ENCODE measurements at places on chromosomes 13 and 19. TPM values are rescaled to one million over a fixed set of nuclear protein-coding genes. Genes with fewer than 3 reads are reported as not detected.

- ATAC-seq, result peak; percentile 71
These were observed 6.2 kb downstream of the SYT5 start for GRCh38 chr19:55173714-55174409.

DNA sequence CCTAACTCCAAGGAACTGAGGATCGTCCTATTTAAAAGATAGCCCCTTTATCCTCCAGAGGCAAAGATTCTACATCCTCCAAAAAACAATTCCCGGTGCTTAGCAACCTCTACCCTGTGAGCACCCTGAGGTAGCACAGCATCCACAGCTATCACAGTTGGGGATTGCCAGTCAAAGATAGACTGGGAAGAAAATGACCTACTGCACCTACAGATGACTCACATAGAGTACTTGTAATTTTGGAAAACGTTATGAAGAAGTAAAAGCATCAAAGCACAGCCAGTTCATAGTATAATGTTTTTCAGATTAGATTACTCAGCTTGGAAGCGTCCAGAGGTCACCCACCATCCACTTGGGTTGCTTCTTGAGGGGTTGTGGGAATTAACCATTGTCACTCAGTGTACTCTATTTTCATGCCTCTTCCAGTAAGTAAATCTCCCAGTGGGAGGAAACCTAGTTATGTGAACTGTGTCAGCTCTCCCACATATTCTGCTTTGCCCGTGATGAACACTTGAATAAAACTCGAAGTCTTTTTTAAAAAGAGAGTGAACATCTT lies 8.9 kb upstream of the FAM124A start:
- peak; percentile 61 for ATAC-seq

The CGB5 gene
- not detected for total RNA-seq

DNA sequence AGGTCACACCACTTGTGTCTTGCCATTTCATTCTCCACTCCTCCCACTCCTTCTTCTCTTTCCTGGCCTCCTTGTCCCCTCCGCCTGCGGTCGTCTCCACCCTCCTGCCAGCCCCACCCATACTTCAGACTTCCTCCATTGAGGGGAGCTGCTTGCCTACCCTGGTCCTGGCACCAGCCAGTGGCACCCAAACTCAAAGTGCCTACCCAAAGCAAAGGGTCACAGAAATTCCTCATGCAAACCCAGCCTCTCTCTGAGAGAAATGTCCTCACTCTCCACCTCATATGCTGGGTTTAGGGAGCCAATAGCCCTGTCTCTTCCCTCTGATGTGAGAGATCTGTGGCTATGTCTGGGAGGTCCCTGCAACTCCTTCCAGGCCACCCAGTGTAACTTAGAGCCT lies 109.6 kb downstream of the TEX26 start:
- ATAC-seq, result no peak

- no peak for ATAC-seq
These were observed 8.0 kb upstream of the GPC6 start for GRCh38 chr13:93218583-93218982.

The CYP4F2 gene
- not detected for total RNA-seq

DNA sequence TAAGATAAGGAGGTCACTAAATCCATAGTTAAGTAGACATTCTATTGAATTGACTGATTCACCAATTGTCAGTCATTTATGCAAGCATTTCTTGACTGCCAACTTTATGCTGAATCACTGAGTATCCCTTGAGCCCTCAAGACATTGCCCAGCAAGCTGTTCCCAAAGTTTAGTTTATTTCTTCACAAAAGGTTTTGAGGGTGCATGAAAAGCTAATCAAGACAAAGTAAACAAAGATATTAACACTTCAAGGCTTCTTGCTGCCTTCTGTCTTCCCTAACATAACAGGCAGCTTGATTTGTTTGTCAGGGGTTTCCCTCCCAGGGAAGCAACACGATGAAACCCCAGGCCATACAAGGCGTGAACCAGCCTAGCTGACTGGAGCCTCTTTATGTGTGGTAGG lies 374.4 kb downstream of the SPRY2 start:
- no peak for ATAC-seq

DNA sequence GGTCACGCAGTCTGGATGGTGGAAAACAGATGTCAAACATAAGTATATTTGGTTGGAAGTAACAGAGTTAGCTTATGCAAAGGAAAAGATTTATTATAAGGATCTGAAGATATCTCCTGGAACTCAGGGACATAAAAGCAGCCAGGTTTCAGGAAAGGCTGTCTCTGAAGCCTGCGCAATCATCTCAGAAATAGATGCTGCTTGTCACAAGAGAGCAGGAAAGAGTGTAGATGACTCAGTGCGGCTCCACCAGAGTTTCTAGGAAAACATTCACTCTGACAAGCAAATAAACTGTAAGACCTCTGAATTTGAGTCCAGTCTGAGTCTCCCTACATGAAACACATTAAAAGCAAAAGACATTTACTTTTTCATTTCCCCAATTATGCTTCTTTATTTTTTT lies 220.4 kb upstream of the HTR2A start:
- no peak for ATAC-seq

DNA sequence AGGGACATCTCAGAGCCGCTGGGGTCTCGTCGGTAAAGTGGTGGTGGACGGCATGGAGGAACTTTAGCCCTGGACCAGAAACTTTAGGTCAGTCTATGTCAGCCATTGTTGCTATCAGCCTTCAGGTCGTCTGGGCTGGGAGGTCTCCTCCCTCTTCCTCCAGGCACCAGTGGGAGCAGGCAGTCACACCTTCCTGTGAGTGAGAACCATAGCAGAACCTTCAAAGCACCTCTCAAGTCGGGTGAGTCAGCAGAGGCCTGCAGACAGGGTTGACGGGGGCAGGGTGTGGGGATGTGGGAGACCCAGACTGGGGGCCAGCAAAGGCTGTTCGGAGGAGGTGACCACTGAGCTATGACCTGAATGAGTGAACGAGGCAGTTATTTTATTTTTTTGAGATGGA lies 15.4 kb upstream of the SBNO2 start:
- ATAC-seq, result peak; percentile 71

All from activated T-helper 17 cell treated with anti-CD3 and anti-CD28 coated beads, Interleukin-2, amount 50 U/mL, for 72 hours (primary cell).